ENCODE measurements at places on chromosomes 6 and 20.

GRCh38 chr6:32932132-32932868 lies 8.5 kb downstream of the HLA-DMB start:
- peak; percentile 30 for DNase-seq

GRCh38 chr6:130769861-130770260 lies 57.3 kb upstream of the SMLR1 start:
- DNase-seq = no peak

- DNase-seq = no peak
These were observed 55.9 kb downstream of the TTI1 start for GRCh38 chr20:37977338-37977737.

DNA sequence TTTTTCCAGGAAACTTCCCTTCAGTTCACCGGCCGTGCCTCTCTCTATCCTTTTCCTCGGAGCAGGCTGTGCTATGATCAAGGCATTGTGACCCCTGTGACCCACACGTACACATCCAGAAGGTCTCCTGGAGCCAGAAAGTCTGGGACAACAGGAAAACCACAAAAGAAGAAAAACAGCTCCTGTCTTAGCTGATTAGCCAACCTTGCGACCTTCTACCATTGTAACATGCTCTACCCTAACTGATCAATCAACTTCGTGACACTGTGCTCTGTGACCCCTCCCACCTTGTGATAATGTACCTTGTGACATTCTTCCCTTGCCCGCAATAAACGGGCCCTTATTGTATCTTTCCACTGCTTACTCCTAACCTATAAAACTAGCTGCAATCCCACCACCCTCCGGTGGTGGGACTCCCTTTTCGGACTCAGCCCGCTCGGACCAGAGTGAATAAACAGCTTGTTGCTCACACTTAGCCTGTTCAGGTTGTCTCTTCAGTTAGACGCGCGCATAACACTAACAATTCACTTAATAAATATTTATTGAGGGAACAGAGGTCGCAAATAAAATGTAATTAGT lies 24.2 kb downstream of the ZNF311 start:
- DNase-seq = peak; percentile 82

DNA sequence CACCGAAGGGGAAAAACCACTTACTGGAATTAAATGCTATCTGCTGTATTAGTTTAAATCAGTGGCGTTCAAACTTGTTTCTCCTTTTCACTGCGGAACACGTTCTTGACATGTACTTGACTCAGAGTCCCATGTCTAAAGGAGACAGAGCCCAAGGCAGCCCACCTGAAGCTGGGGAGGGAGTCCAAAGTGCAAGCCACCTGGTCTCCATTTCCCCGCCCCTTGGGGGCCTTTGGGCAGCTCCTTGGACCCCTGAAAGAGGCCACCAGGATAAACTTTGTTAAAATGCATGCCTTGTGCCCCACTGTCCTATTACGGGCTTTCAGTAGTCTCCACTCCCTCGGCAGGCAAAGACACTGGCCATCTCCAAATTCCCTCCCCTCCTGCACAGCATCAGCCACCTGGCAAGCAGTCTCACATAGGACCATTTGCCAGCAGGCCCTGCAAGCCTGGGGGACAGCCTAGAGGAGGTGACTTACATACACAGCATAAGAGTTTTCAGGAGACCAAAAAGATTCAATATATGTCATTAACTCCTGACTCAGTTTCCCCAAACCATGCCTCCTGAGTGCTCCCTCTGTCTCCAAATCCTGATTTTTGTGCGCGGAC lies 6.7 kb downstream of the PCK1 start:
- no peak for DNase-seq

DNA sequence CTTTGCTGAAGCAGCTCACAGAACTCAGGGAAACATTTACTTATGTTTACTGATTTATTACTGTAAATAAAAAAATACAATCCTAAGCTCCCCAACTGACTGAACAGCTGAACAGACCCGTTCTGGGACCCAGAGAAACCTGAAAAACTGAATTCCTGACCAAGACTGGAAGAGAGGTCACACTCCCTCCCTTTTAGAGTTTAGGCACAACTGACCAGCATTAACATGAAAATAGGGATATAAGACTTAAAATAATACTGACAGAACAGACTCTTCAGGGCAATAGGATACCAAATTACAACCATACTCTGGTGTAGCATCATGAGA lies 11.7 kb upstream of the RPS10 start:
- no peak for DNase-seq

DNA sequence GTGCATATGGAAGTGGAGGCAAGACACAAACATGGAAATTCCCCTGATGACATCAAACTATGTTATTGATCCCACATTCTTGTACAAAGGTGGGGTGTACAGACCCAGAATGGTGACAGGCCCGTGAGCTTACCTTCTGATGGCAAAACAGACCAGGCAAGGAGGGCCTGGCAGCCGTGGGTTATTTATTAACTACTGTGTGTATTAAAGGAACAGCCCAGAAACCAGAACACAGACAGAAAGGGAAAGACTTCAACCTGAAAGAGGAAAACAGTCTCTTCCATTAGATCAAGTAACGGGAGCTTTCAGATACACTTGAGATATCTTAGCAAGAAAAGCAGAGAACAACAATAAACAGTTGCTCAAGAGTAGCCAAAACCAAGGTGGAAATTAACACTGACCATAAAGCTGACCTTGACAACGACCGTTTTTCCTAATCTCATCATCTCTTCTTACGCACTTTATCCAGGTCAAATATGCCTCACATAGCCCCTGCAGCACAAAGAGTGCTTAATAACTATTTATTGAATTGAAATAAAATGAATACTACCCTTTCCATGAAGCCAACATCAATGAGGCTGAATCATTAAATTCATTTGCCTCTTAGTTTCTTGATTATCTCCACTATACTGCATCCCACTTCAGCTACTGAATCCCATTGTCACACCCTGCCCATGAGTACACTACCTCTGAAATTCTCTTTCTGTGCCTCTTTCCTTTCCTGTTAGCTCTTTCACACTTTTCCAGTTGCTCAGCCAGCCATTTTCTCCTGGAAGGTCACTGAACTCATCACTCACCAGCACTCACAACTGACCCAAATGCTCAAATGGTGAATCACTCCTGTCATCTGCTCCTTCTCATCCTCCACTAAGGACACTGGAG lies 67.4 kb downstream of the MOXD1 start:
- DNase-seq = peak; percentile 72

GRCh38 chr6:37878150-37878710 lies 58.7 kb downstream of the ZFAND3 start:
- no peak for DNase-seq

GRCh38 chr6:75421316-75422023 lies 72.1 kb downstream of the FILIP1 start:
- no peak for DNase-seq

- no peak for DNase-seq
These were observed 799 bp downstream of the NRM start for GRCh38 chr6:30689985-30690384.

DNA sequence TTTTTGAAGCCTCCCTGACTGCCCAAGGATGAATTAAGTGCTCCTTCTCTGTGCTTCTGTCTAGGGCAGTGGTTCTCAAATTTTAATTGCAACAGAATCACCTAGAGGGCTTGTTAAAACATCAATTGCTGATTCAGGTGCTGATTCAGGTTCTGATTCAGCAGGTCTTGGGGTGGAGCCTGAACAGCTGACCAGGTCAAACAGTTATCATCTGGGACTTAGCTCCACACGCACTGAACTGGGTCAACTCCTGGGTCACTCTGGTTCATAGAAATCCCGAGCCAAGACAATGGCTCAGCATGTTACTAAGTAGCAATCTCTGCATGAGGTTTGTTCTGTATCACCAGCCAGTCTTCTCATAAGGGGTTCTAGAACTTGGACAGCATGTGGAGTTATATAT lies 192.3 kb downstream of the GJA1 start:
- DNase-seq = no peak

- DNase-seq = no peak
These were observed 341.6 kb downstream of the QKI start for GRCh38 chr6:163756079-163756478.

DNA sequence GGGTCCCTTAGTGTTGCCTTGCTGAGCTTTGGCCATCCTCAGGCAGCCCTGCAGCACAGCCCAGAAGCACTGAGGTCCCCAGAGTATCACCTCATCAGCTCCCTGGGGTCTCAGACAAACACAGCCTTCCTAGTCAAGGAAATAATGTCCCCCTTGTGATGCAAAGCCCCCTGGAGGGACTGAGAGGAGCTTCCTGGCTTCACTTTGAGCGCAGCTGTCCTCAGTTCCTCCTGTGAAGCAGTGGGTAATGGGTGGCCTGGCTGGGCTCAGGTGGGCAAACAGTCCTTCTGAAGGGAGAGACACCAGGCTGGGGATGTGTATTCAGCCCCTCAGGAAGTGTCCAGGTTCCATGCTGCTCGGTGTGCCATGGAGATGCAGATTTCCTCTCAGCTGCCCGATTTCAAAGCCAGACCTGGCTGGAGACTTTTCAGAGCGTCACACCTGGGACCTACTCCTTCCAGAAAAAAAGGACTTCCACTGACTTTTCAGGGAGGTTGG lies 79.2 kb upstream of the FOXA2 start:
- no peak for DNase-seq

GRCh38 chr6:84228198-84228543 lies 728 bp upstream of the CEP162 start:
- no peak for DNase-seq

GRCh38 chr20:13220194-13220903 lies 725 bp upstream of the ISM1 start:
- peak; percentile 22 for DNase-seq

DNA sequence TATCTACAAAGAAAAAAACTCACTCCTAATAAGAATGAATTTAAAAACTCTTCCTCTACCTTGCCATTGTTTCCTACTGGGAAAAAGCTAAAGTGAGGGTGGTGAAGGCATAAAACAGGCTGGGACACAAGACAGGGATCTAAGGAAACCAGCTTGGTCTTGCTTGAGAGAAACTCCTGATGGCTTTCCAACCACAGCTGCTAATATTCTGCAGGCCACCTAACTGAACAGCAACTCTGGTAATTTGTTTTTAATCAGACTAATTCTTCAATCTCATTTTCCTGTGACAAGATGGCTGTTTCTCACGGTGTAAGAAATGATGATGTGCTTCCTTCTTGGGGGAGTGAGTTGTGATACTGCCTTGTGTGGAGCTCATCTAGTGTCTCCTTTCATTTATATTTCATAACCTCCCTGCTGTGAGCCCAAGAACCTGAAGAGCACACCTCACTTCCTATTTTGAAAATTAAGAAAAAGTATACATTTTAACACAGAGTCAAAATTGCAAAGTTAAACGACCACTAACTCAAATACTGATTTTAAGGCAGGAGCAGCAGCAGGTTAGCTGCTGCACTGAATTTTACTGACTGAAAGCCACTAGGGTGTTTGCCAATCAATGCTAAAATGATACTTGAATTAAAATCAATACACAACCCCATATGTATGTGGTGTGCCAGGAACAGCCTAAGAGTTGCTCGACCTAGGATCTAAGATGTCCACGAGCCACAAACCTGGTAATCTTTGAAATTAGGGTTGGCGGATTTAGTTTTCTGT lies 58.0 kb downstream of the BACH2 start:
- no peak for DNase-seq

- no peak for DNase-seq
These were observed 11.8 kb upstream of the SPAG4 start for GRCh38 chr20:35603695-35604448.

DNA sequence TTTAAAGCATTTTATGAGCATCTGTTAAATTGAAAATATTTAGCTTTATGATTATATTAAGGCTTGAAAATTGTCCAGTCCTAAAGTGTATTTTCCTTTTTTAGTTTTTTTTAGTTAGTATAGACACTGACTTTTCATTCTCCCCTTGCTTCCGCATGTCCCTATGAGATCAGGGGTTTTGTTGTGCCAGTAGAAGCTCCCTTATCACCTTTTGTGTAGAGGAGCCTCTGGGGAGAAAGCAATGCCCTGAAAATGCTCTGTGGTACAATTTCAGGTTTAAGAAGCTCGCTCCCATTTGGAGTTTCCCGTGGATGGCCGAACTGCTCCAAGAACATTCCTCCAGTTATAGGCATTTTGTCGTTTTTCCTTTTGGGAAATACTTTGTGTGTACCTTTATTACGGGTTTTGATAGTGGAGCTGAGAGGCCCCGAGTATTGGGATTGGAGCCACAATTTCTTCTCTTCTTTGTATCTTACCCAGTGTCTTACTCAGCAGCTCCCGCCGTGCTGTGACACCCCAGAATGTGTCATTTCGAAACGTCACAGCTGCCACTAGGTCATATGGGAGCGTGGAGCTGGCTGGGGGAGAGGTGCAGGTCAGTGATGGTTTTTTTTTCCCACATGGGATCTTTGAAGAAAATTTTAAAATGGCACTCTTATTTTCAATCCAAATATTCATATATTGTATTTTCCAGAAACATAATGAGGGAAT lies 49.9 kb downstream of the RPRD1B start:
- no peak for DNase-seq

DNA sequence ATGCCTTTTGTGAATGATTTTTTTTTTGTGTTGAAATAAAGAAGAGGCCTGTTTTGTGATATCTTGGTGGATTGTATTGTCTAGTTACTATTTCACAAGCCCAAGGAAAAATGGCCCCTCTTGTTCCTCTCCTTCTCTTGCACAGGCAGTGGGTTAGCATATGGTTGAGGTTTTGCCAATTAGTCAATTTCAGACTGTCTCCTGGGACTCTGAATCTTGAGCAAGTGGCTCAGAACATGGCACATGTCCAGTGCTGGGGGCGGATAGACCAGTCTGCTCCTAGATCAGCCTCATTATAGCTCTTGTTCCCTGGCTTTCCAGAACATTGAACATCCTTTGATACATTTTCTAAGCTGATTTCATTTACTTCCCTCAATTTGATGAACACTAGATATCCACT lies 589.2 kb downstream of the PHF3 start:
- no peak for DNase-seq

DNA sequence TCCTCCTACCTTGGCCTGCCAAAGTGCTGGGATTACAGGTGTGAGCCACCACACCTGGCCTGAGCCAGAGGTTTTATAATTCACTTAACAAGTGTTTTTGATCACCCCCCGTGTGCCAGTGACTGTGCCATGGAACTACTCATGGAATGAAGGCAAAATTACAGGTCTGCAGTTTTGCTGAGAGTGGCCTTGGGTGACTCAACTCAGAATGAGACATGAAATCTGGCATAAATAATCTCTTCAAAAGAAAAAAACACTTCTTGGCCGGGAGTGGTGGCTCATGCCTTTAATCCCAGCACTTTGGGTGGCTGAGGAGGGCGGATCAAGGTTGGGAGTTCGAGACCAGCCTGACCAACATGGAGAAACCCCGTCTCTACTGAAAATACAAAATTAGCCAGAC lies 166.9 kb upstream of the SALL4 start:
- no peak for DNase-seq

- DNase-seq = peak; percentile 93
These were observed at the start of gene MTHFD1L for GRCh38 chr6:150865406-150866146. TSS of gene MTHFD1L (plus strand) at chr6:150865702. CDS start at chr6:150865823, 121 bp downstream.

Measured in AG08396 (cell line).